ENCODE measurements at places on chromosomes 13 and 19.

DNA sequence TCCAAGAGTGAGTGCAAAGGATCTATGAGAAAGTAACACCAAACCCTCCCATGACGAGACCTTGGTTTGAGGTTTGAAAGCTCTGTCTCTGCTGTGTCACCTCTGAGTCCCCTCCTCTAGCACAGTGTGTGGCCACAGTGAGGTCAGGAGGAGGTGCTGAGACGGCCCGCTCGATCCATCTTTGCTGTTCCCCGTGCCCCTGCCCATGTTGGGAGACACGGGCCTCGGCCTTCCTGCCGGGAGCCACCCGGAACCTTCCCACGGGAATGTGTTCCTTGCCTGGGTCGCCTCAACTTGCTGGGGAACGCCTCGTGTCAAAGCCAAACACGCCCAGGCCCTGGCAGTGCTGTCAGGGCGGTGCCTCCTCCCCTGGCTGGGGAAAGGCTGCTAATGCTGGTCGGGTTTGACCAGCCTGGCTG is 10.1 kb downstream of the NANOS3 start:
- no peak for DNase-seq

DNA sequence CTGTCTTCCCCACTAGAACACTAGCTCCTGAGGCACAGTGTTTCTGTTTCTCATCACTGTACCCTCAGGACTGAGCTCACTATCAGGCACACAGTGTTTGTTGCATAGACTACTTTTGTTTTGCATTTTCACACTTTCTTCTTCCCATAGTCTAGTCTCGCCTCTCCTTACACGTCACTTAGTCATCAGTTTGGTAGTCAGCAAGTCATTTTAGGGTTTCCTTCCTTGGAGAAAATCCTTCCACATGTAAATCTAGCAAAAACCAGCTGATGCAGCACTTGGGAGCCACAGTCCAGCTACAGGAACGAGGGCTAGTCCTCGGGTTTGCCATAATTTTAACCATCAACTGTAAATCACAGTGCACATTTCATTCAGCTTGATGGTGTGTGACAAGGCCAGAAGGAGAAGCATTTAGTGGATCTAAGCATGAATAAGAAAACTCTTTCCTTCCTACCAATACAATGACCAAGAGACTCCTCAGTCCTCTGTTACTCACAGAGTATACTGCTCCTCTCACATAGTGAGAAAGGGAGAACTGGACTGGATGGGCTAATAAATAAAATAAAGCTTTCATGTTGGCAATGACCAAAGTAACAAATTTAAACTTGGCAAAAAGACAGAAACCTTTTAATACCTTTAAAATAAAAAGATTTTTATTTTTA is 221.0 kb downstream of the KLF12 start:
- DNase-seq = no peak

- no peak for DNase-seq
Observed at GRCh38 chr13:35349673-35350278, 126.7 kb downstream of the MAB21L1 start.

DNA sequence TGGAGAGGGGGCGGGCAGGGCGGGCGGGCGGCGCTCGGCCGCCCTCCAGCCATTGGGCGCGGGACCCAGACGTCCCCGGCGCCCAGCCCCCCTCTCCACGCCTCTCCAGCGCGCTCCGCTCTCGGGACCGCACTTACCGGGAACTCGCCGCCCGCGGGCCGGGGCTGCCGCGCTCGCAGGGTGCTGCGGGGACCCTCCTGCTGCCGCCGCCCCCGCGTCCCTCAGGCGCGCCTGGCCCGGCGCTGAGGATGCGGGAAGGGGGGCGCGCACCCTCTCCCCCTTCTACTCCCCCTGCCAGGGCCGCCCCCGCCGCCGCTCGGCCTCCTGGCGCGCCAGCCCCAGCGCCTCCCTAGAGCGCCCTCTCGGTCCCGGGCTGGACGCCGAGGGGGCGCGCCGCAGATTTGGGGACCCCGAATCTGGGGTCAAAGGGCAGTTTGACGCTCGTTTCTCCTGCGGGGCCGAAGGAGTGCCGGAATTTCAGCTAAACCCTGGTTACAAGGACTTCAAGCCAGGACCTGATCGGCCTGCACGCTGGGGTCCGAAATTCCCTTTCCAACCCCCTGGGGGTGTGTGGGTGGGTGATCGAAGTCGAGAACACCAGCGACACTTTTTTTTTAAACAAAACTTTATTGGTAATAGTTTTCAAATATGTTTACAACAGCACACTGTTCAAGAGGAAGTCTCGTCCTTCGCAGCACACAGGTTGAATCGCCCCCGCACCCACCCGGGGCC is 696 bp upstream of the SAMD1 start:
- DNase-seq = no peak

DNA sequence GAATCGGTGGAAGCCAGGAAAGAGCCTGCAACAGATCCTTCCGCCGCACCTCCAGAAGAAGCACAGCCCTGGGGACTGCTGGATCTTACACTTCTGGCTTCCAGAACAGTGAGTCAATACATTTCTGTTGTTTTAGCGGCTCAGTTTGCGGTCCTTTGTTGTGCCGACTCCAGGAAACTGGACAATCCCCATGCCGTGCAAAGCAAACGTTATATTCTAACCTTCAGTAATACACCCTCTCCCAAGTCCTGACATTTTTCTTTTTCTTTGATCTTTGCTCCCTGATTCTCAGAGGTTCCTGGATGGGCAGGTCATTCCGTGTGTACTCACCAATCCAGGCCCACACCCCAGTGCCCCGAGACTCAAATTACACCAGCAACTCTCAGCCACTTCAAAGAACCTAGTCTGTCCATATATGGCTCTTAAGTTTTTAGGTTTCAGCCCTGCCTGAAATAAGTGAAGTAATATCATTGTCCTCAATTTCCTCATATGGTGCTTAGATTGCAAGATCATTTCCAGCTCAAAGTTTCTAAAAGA is 387.1 kb upstream of the SGCG start:
- DNase-seq = no peak

DNA sequence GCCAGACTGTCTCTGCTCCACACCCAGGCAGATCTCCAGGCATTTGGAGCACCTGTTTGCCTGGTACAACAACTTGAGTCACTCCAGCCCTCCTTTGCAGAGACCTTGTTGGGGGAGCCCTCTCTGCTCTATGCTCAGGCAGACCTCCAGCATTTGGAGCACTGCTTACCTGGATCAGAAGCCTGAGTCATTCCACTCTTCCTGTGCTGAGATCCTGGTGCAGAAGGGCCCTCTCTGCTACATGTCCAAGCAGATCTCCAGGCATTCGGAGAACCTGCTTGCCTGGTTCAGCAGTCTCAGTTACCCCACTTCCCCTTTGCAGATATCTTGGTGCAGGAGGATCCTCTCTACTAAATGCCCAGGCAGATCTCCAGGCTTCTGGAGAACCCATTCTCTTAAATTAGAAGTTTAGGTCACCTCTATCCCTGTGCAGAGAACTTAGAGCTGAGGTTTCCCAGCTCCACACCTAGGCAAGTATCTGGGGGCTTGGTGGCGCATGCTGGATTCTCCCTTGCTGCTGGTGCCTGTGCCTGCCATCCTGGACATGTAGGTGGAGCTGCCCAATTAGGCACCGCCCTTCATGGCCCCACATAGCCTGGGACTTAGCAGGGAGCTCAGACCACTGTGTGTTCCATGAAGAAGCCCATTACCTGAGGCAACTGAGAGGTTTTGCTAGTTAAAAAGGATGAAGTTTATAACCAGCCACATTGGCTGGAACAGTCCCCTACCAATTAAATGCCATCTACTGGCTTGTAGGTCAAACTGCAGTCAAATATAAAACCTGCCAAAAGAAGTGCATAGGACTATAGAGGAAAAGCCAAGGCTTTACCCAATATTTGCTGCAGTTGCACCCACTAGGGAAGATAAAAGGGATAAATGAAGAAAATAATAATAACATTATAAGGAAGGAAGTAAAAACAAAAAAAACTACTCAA is 97.6 kb upstream of the SLITRK6 start:
- DNase-seq = no peak

DNA sequence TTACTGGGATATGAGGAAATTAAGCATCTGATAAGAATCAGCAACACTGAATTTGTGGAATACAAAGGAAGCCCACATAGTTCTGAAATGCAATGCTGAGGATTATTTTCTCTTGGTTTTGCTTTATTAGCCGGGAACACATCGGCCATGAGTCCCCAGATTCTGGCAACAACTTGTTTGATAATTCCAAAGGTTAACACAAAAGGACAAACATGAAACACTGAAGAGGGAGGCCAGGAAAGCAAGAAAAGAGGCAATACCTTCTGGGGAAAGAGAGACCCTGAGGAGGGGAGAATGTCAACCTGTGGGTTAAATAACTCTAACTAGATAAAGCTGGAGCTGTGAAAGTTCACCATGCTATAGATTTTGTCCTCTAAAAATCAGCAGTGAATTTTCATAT is 285.9 kb downstream of the ITGBL1 start:
- DNase-seq = no peak

DNA sequence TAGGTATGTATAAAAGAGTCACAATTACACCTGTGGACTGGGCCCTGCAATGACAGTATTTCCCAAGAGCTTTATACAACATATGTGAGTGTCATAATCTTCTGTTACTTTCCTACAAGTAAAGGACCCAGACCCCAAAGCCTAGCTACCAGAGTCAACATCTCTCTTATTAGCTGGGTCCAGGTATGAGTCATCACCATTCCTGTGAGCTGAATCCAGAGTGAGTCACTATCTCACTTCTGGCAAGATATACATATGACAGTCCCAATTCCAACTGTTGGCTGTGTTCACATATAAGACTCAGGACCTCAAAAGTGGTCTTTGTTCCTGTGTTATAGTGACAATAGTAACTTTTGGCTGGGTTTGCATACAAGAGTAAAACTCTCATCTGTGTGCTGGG is 46.7 kb downstream of the ZNF729 start:
- no peak for DNase-seq

- DNase-seq = no peak
Observed at GRCh38 chr19:21109116-21109515, 27.1 kb downstream of the ZNF714 start.

GRCh38 chr13:96499656-96500055 is 409.7 kb downstream of the HS6ST3 start:
- DNase-seq = no peak

DNA sequence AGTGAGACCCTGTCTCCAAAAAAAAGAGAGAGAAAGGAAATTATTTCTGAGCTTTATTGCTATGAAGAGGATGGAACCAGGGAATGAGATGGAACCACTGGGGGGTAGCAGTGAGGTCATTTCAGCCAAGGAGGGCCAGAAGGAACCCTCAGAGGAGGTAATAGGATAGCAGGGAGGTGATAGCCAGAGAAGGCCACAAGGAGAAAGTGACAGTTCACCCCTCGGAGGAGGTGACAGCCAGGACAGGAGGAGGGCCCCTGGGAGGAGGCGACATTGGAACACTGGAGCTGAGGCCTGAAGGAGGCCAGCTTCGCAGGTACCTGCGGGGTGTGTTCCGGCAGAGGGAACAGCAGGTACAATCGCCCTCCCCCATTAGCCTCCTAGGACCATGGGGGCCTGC is 675 bp upstream of the PGPEP1 start:
- DNase-seq = no peak

DNA sequence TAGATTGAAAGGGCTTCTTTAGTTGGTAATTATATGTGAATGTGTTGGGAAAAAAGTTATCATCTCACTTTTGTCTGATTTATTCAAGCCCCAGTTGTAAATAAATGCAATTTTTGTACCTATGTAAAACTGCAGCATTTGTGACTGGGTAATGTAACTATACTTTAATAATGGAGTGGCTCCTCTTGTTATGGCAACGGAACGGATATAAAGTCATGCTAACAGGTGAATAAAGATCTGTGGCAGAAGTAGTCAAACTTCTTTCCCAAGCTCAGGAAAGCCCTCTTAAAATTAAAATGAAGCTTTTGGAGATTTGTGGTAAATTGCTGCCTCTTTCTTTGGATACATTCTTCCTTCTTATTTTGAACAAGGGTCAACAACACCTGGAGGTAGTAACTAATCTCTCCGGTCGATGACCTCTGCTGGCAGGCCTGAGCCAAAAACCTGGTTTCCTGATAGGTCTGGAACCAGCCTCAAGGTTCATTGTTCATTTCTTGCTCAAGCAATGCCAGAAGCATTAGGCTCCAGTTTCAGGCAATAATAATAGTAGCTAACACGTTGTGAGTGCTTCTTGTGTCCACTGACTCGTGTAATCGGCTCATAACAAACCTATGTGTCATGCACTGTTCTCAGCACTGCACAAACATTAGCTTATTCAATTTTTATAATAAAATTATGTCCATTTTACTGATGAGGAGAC is 313.4 kb upstream of the DACH1 start:
- DNase-seq = no peak

- no peak for DNase-seq
Observed at GRCh38 chr13:38384171-38384570, 34.5 kb downstream of the UFM1 start.

DNA sequence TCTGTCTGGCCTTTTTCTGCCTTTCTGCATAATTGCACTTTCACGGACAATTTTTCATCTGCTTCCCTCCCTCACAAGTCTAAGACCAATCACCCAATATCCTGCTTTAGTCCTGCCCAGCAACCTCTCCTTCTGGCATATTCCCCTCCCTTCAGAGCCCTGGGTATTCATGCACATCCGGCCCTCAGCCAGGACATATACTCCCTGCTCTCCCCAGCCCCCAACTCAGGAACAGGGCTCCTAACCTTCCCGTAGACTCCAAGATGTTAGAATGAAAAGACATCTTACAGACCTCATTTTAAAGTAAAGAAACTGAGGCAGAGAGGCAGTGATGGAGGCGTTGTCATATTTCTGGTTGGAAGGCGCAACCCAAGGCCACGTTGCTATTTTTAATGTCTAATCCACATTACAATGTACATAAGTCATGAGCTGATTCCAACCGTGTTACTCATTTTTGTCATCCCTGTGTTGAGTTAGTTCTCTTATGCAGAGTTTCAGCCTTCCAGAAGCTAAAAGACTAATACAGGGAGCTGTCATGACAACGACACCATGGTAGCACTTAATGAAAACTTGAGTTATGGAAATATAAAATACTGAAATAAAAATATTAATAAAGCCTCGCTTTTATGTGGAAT is 209.2 kb downstream of the TSHZ3 start:
- DNase-seq = no peak

- no peak for DNase-seq
Observed at GRCh38 chr19:36100476-36100875, 10.5 kb upstream of the OVOL3 start.

GRCh38 chr19:16446108-16446723 is 25.6 kb downstream of the EPS15L1 start:
- no peak for DNase-seq

- DNase-seq = peak; percentile 2
Observed at GRCh38 chr19:51158474-51159129, 16.5 kb downstream of the SIGLEC7 start.
